ENCODE measurements at places on chromosomes 4 and X.

- no peak for DNase-seq
These were observed 16.4 kb upstream of the CXCL8 start for GRCh38 chr4:73723928-73724327.

DNA sequence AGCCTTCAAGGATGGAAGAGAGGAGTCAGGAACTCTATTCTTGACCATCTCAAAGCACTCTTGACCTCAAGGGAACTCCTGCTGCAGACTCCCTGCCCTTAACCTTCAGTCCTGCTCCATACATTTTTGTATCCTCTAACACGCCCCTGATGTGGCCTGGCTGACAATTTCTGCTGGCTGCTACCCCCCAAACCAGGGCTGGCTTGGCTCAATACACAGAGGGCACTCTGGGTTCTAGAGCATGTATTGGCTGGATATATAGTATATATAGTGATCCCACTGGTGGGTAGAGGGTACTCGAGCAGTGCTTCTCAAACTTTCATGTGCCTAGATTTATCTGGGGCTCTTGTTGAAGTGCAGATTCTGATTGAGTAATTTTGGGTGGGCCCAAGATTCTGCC lies 101.9 kb downstream of the SMIM20 start:
- no peak for DNase-seq

DNA sequence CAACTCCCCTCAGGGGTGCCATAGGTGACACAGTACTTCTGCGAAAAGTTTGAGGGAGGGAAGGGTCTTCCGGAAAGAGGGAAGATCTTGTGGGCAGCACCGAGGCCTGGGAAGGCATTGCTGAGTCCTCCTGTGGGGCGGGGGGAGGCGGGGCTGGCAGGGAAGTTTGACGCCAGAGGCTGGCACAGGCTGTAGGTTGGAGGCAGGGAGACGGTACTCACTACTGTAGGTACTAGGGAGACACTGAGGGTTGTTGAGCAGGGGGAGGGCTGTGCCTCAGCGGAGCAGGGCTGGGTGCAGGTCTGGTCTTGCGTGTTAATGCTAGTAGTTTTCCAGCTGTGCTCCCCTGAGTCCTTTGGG lies 23.3 kb upstream of the PSAPL1 start:
- DNase-seq = no peak

GRCh38 chr4:125432078-125432477 lies 117.3 kb downstream of the FAT4 start:
- DNase-seq = no peak

- DNase-seq = no peak
These were observed 942.3 kb upstream of the PRKX start for GRCh38 chrX:4655743-4656142.

DNA sequence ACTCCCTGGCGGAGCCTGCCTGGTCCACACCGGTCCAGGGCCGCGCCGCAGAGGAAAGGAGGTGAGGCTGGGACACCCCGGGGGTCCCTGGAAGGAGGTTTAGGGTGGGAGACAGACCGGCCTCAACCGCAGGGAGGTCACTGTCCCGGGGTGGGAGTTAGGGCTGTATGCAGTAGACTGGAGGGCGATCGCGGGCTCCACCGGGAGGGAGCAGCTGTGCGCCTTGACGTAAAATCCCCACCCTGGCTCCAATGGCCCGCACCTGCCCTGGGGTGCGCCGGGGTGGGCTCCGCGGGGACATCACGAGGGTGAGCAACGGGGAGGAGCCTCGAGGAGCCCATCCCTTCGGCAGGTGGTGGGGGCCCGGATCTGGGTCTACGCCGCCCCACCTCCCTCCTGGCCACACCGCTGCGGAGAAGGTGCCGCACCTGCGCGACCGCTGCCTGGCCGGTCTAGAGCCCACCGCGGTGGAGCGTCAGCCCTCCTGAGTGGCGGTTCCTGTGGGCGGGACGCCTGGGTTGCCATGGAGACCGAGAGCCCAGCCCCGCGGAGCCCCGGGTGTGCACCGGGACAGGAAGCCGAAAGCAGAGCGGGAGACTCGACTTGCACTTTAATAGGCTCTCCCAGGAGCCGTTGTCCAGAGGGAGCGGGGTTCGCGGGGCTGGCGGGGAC lies 105.1 kb downstream of the ADRA2C start:
- no peak for DNase-seq

DNA sequence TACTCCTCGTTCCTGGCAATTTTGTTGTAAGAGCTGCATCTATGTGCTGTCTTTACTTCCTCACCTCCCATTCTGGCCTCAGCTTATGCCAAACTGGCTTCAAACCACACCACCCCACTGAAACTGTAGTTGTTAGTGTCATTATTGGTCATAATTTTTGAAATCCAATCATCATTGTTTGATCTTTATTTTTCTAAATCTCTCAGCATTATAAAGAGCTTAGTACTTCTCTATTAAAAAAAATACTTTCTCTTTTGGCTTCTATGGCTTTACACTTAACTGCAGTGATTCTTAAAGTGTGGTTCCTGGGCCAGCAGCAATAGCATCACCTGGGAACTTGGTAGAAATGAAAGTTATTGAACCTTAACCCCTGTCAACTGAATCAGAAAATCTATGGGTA lies 83.5 kb upstream of the GRPR start:
- no peak for DNase-seq

GRCh38 chr4:10082047-10082446 lies 34.6 kb downstream of the WDR1 start:
- DNase-seq = no peak

DNA sequence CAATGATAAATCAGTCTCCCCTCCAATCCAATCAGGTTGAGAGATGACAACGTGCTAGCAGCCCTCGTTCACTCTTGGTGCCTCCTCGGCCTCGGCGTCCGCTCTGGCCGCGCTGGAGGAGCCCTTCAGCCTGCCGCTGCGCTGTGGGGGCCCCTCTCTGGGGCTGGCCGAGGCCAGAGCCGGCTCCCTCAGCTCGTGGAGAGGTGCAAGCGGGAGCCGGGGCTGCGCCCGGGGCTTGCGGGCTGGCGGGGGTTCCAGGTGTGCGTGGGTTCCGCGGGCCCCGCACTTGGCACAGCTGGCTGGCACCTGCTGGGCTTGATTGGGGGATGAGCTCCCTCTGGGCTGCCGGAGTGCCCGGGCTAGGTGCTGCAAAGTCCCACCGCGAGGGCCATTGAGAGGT lies 40.9 kb upstream of the PRSS48 start:
- DNase-seq = no peak

GRCh38 chrX:108437349-108438109 lies 693 bp downstream of the COL4A6 start:
- DNase-seq = no peak

DNA sequence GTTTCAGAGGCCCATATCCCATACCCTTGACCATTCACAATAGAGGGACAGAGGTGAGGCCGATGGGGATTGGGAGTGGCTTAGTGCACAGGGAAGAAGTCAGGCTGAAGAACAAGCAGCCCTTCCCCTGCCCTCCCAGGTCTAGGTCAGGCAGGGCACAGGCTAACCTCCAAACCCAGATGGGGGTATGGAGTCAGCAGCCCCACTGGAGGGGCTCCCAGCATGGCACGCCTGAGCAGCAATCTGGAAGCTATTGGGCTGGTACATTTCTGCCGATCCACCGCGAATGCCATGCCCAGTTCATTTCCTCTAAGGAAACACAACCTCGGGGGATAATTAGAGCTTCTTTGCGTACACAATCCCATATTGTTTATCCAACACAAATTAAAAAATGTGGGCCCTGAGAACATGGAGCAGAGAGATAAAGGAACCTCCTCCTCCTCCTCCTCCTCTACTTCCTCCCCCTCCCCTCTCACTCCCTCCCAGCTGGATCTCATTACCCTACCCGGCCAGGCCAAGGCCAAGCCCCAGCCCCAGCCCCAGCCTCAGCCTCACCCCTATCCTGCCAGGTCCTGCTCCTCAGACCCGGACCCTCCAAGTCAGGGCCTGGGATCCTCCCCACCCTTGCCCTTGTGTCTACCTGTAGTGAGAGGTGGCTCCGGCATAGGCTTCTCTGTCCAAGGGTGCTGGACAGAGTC lies 83.0 kb downstream of the PJA1 start:
- DNase-seq = no peak

DNA sequence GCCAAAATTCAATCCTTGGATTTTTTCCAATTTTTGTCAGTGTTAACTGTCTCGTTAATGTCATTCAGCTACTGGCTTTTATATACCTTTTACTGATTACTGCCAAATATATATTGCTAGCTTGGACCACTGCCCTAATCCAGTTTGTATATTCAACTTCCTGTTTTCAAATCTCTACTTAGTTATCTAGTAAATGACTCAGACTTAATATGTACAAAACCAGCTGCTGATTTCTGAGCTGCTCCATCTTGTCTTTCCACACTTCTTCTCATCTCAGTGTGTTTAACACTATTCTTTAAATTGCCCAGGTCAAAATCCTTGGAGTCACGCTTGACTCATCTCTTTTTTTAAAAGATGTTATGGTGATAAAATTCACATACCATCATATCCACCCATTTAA lies 1196.7 kb downstream of the RAPGEF2 start:
- DNase-seq = no peak

DNA sequence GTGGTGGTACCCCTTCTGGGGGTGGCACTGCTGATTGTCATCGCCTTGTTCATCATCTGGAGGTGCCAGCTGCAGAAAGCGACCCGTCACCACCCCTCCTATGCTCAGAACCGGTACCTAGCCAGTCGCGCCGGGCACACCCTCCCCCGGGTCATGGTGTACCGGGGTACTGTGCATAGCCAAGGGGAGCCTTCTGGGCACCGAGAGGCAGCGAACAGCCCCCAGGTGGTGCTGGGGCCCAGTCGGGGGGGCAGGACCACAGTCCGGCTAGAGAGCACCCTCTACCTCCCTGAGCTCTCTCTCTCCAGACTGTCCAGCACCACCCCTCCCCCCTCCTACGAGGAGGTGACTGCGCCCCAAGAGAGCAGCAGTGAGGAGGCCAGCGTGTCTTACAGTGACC lies 5.3 kb downstream of the PRRG3 start:
- no peak for DNase-seq

- no peak for DNase-seq
These were observed 100.6 kb downstream of the AKAP4 start for GRCh38 chrX:50100188-50100587.

- no peak for DNase-seq
These were observed 166.6 kb upstream of the RAPGEF2 start for GRCh38 chr4:158936238-158936637.

DNA sequence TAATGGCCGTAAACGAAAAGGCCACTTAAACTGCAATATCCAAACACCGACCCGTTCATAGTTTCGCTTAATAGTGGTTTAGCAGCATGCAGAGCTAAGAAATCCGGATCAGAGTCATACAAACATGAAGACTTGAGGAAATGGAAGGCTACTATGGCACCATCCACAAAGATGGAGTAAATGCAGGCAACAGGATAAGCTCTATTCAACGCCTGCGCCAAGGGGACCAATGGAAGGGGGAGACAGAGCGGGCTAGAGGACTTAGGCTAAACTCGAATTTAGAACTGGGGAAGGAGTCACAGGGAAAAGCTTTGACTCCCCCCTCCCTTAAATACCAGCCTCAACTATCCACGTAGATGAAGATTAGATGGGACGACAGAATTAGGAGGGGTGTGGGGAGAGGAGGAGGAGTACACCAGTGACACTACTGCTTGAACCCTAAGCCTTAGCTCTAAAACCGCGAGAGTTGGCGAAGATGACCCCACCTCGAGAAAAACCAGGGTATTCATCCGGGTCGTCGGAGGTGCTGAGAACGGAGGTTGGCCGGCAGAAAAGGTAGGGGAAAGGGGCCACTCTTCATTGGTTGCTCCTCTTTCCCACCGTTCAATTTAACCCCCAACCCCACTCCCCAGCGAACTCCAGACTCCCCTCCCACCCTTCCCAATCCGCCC lies 3.5 kb downstream of the HUWE1 start:
- no peak for DNase-seq

DNA sequence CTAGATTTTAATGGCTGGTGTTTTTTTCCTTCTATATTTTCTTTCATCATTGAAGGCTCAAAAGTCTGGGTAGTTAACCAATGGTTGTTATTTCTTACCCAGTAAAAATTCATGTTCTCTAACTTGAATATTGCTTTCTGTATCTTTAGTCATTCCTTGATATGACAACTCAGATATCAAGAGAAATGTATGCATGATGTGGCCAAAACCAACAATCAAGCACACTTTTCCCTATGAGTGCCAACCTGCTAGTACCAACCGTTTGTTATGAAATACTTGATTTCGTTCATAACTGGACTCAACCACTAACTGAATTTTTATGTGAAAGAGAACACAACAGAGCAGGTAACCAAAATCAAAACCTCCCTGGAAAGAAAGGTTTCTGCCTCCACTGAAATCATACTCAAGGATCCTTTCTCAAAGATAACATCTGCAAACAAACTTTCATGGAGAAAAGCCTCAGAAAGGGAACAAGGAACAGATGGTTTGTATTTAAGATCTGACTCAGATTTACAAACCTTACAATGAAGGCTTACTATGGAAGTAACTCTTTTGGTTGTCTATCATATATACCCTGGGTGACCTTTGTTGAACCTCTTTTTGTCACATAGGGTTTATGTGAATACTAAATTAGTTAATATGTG lies 8.3 kb upstream of the VEGFC start:
- DNase-seq = no peak

- DNase-seq = no peak
These were observed 123.3 kb upstream of the TBL1X start for GRCh38 chrX:9341291-9342201.

GRCh38 chrX:151974336-151975227 lies at the start of gene GABRE:
Gene GABRE, minus strand, starts transcription at chrX:151974676. Its CDS starts 51 bp downstream, at chrX:151974625.
- no peak for DNase-seq

GRCh38 chrX:51332188-51332942 lies at the start of gene NUDT10:
Gene NUDT10, plus strand, starts transcription at chrX:51332822. Its CDS starts 144 bp downstream, at chrX:51332966.
- DNase-seq = peak; percentile 1

- no peak for DNase-seq
These were observed 2726.8 kb downstream of the PCDH7 start for GRCh38 chr4:33446953-33447352.

GRCh38 chr4:109675181-109675580 lies 28.1 kb downstream of the CASP6 start:
- DNase-seq = no peak

DNA sequence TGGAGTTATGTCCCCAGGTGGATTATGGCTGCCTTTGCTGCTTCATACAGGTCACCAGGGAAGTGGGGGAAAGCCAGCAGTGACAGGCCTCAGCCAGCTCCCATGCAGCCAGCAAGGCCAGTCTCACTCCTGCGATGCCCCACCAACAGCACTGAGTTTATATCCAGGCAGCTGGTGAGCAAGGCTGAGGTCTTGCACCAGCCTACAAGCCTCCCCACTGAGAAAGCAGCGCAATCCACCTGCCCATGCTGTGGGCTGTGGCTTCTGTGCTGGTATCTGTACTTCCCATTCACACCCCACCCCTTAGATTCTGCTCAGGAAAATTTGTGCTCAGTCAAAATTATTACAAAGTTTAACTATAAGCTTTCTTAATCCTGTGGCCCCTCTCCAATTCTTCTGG lies 153.5 kb downstream of the HHIP start:
- no peak for DNase-seq

DNA sequence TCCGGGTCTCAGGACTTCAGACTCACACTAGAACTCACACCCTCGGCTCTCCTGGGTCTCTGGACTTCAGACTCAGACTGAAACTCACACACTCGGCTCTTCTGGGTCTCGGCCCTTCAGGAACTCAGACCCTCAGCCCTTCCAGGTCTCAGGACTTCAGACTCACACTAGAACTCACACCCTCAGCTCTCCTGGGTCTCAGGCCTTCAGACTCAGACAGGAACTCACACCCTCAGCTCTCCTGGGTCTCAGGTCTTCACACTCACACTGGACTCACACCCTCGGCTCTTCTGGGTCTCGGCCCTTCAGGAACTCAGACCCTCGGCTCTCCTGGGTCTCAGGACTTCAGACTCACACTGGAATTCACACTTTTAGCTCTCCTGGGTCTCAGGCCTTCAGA lies 137.3 kb downstream of the CRLF2 start:
- DNase-seq = no peak

GRCh38 chr4:6692806-6693205 lies 872 bp upstream of the S100P start:
- DNase-seq = no peak

GRCh38 chr4:83618991-83619645 lies 83.2 kb downstream of the GPAT3 start:
- no peak for DNase-seq

Measured in kidney epithelial cell (primary cell).